ENCODE measurements at places on chromosomes 7 and 10. TPM values are rescaled to one million over a fixed set of nuclear protein-coding genes. Genes with fewer than 3 reads are reported as not detected.

- H3K36me3 ChIP-seq, result no peaks in the 10 kb centered on the region
- H3K4me3 ChIP-seq, result no peak overlapping the region
- H3K27me3 ChIP-seq, result no peaks in the 10 kb centered on the region
- no peak for DNase-seq
Observed at GRCh38 chr7:83313931-83314330, 151.2 kb upstream of the PCLO start.

DNA sequence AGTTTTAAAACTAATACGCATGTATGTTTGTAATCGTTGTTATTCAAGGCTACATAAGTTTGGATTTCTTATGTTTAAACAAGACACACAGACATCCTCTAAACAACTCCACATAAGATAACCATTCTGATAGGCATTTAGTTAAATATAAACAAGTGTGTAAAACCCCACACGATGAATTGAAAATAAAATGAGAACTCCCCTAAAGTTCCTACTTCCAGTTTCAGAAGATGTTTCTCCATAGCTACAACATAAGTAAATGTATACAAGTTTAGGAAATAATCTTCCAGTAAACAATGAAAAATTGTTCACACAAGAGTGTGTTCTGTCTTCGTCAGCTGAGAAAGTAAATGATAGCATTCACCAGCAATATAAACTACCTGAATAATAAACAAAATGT is 246.8 kb downstream of the RNLS start:
- no peaks in the 10 kb centered on the region for H3K36me3 ChIP-seq
- no peak for DNase-seq
- no peaks in the 10 kb centered on the region for H3K27me3 ChIP-seq
- H3K4me1 ChIP-seq, result no peaks in the 10 kb centered on the region
- no peak overlapping the region for H3K27ac ChIP-seq

DNA sequence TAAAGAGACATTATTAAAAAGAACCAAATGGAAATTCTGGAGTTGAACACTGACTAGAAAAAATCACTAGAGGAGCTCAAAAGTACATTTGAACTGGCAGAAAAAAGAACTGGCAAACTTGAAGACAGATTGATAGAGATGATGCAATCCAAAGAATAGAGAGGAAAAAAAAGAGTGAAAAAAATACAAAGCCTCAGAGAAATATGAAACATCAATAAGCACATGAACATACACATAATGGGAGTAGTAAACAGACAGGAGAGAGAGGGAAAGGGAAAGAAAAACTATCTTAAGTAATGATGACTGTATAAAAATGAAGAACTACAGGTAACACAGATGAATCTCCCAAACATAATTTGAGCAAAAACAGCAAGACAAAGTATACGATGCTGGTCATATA is 61.1 kb downstream of the CNOT4 start:
- no peaks in the 10 kb centered on the region for H3K27me3 ChIP-seq
- H3K27ac ChIP-seq, result no peak overlapping the region
- H3K4me3 ChIP-seq, result no peak overlapping the region
- DNase-seq, result no peak

FAM25C gene
- total RNA-seq, result not detected

SH2D4B gene
- not detected for total RNA-seq

- H3K4me1 ChIP-seq, result peaks cover 12% of the 10 kb centered on the region
Observed at GRCh38 chr10:95242581-95243317, 48.1 kb downstream of the PDLIM1 start.

Data from GM23248 (cell line).